ENCODE measurements at places on chromosomes 7 and 10. TPM values are rescaled to one million over a fixed set of nuclear protein-coding genes. Genes with fewer than 3 reads are reported as not detected.

The AKR1D1 gene
- total RNA-seq, result not detected

GRCh38 chr10:132835848-132836233 lies 49.9 kb upstream of the NKX6-2 start:
- no peak for DNase-seq

- no peak for DNase-seq
These were observed 567 bp downstream of the GTF2IRD1 start for GRCh38 chr7:74454021-74454924.

GRCh38 chr7:17067691-17068090 lies 185.9 kb upstream of the AGR3 start:
- no peak for DNase-seq

DNA sequence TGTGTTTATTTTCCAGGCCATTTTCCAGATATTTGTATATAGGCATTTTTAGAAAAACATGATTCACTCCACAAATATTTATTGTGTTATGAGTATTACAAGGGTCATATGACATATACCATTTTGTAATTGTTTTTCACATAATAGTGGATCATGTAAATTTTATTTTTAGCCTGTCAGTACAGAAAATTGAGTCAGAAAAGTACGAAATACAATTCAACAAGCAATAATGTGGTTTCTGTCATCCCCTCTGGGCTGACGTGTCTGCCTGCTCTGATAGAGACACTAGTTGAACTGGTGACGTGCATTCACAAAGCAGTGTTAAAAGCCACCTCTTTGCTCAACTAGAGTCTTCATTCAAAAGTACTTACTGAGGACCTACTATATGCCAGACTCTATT lies 97.9 kb upstream of the STEAP1B start:
- peak; percentile 95 for DNase-seq

- peak; percentile 47 for DNase-seq
These were observed 832 bp downstream of the XRCC2 start for GRCh38 chr7:152674860-152675758.

DNA sequence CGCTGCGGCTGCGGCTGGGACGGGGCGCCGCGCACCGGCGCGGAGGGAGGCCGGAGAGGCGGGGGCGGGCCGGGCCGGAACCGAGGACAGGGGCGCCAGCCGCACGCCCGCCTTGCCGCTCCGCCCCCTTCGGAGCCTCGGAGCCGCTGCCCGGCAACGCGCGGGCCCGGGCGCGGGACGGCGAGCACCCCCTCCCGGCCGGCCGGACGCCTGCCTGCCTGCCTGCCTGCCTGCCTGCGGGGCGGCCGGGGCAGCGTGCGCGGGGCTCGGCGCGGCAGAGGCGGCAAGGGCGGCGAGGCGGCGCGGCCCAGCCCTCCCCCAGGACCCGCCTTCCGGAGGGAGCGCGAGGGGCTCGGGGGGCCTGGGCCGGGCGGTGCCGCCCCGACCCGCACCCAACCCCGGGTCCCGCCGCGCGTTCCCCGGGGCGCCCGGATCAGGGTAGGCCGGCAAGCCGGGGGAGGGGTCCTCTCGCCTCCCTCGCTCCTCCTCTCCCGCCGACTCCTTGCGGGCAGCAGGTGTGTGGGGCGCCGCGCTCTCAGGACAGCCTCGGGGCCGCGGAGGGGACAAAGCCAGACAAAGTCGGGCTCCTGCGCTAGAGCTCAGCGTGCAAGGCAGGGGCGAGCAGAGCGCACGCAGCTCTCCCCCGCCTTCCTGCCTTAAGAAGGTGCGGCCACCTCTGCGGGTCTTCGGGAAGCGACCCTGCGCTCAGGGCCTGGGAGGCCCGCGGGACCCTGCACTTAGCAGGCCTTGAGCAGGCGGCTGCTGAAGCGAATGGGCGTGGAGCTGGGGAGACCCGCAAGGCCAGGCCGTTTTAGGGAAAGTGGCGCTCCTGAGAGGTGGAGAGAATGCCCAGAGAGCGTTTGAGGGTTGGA lies at the start of gene KIAA1549:
KIAA1549 (minus strand) TSS at position 58 of the 872 bp plus-strand sequence. CDS start 120 bp downstream, outside the sequence.
- DNase-seq, result peak; percentile 64

GRCh38 chr10:21340331-21340730 lies 185.2 kb downstream of the SKIDA1 start:
- no peak for DNase-seq

DNA sequence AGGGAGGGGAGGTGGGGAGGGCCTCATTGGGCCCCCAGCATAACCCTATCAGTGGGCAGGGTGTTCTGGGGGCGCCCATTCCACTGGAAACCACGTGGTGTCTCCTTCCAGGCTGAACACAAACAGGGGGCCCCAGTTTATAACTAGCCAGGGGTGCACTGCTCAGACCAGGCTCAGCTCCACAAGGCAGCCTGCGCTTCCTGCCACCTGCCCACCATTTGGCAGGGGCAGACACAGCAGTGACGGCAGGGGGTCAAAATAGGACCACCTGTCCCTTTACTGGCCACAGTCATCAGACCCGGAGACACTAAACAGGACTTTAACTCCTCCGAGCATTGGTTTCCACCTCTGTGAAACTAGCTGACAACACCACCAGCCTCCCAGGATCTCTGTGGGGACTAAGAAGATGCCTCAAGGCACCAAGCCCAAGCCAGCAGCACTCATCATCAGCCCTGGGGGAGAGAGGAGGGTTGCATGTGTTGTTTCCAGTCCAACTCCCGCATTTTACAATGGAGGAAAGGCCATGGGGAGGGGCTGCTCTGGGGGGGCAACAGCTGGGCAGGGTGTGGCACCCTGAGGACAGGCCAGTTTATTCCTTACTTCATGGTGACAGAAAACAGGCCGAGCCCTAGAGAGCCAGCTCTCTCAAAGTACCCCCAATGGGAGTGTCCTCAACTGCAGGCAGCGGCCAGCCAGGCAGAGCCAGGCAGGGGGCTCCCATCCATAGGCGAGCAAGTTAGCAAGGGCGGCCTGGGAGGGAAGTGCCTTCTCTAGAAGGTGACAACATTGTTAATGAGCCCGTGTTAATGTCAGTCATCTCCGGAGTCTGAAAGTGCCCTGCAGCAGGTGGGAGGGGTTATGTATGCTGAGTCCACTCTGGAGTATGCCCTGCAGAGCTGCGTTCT lies 127.6 kb downstream of the TNS3 start:
- DNase-seq, result no peak

DNA sequence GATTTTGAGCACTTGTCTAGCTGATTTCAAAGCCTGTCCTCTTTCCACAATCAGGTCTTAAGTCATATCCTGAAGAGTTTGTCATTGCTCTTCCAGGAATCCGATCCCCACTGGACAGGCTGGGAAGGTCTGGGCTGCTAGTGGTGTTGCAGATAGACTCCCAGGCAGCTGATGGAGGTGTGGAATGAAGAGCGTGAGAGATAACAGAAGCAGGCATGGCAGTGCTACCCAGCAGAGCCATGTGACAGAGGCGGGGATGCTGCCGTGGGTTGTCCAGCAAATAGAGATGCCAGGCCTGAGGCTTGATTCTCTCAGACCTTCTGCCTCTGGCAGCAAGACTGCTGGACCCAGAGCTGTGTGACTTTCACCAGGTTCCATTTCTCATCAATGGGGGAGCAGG lies 116.5 kb upstream of the EEPD1 start:
- DNase-seq, result no peak

Measured in LHCN-M2 (cell line).